ENCODE measurements at places on chromosomes 11 and 22. TPM values are rescaled to one million over a fixed set of nuclear protein-coding genes. Genes with fewer than 3 reads are reported as not detected.

TIGD3 gene
- total RNA-seq: 2.0 TPM

HTR3B gene
- total RNA-seq: not detected

GRCh38 chr11:131889146-131889577 is 518.7 kb downstream of the NTM start:
- peak; percentile 41 for DNase-seq

DNA sequence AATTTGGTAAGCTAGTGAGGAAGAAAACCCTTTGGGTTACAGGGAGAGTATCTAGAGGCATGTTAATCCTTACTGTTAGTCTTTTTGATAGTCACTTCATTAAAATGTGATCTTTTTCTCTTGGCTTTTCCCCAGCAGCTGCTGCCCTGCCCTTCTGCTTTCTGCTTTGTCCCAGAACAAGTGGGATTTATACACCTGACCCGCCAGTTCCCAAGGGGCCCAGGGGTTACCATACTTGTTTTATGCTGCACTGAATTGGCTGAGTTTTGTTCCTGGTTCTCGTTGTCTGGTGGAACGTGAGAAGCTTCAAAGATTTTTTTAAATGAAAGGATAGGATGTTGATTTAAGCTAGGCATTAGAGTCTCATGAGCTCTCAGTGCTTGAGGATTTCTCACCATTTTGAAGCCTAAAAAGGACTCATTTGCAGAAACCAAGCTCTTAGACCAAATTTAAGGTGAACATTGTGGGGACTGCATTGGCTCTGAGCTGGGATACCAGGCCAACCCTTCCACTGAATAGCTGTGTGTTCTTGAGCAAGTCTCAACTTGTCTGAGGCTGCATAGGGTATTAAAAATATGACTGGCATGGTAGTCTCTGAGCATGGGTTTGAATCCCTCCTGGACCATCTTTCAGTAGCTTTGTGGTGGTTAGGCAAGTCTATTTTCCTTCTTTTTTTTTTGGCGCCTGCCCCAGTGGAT is 6.6 kb downstream of the LIMK2 start:
- DNase-seq: no peak

- peak; percentile 25 for DNase-seq
Measured at GRCh38 chr11:6755303-6755952, 16.3 kb downstream of the OR2AG2 start.

GRCh38 chr11:34916843-34917770 is 689 bp downstream of the PDHX start:
- DNase-seq: peak; percentile 24

- no peak for DNase-seq
Measured at GRCh38 chr22:47324435-47324990, 562.1 kb downstream of the TBC1D22A start.

GRCh38 chr11:56089697-56090096 is 3.4 kb upstream of the OR8I2 start:
- no peak for DNase-seq

- DNase-seq: peak; percentile 95
Measured at GRCh38 chr11:57761301-57762234, at the start of gene CTNND1. TSS of gene CTNND1 (plus strand) at chr11:57761802. CDS start at chr11:57791479, 29,677 bp downstream.

DNA sequence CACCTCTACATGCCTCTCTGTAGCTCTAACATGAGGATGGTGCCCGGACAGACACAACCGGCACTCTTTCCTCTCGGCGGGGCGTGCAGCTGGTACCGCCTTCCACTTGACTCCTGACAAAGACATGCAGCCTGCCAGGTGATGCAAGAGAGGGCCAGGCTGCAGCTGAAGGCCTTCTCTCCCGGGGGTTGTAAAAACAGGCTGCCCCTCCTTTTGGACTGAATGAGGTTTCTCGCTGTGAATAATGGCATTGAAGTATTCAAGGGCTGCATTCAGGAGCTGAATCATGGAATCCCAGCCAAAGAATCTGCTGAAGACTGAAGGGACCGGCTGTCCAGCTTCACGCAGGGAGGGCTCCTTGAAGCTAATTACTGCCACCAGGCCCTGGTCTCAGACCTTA is 110.9 kb downstream of the GALNT18 start:
- no peak for DNase-seq

- DNase-seq: no peak
Measured at GRCh38 chr22:30438559-30438958, 13.0 kb downstream of the MTFP1 start.

Measured in A172 (cell line).